Neural progenitor cell (in vitro differentiated cells): ENCODE measurements at places on chromosomes 13 and 19. TPM values are rescaled to one million over a fixed set of nuclear protein-coding genes. Genes with fewer than 3 reads are reported as not detected.
A peak's percentile ranks its signal among the peaks of the same experiment; 100 is the strongest.

The SLC7A9 gene
- not detected in 2 replicates for total RNA-seq

The CYP4F12 gene
- total RNA-seq, result not detected in 2 replicates

The IL4I1 gene
- total RNA-seq, result 0.56 TPM in 1 of 2 replicates, not detected in the other

GRCh38 chr19:16383584-16384161, 59.0 kb downstream of the KLF2 start:
- H3K36me3 ChIP-seq, result no peaks in the 10 kb centered on the region
- no peak overlapping the region for H3K4me3 ChIP-seq
- H3K4me1 ChIP-seq, result no peaks in the 10 kb centered on the region
- H3K27me3 ChIP-seq, result no peaks in the 10 kb centered on the region
- DNase-seq, result no peak
- H3K27ac ChIP-seq, result no peak overlapping the region

GRCh38 chr19:23070353-23071146, 46.3 kb upstream of the ZNF730 start:
- no peak overlapping the region for H3K27ac ChIP-seq
- no peaks in the 10 kb centered on the region for H3K36me3 ChIP-seq
- no peaks in the 10 kb centered on the region for H3K4me1 ChIP-seq

DNA sequence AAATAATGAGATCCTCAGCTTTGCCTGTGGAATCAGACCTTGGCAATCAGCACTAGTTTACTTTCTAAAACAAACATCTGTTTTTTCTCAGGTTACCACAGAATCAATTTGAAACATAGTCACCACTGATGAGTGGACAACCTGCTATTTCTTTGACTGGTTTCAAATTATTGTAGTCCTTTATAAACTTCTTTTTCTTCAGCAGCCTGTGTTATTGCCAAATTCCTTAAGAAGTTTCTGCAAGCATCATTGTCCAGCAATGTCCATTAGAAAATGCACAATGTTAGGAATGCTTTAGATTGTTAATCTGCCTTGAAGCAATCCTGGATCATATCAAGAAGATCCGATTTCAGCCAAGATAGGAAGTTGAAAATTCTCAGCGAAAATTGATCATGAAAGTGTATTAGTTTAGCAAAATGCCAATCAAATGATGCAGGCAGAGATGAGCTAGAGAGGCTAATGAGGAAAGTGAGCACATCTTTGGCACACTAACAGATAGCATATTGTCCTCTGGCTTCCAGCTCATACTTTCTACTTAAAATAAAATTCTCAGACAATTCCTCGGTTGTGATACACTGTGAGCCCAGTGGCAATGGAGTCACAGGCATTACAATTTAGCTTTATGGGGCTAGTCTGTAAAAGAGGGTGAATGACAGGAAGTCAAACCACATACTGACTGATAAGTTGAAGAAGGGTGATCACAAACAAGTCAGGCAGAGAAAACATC, 270.6 kb downstream of the SLITRK6 start:
- H3K4me3 ChIP-seq, result no peak overlapping the region
- H3K4me1 ChIP-seq, result peaks cover 5% of the 10 kb centered on the region
- DNase-seq, result no peak
- H3K27me3 ChIP-seq, result no peaks in the 10 kb centered on the region
- no peaks in the 10 kb centered on the region for H3K36me3 ChIP-seq

DNA sequence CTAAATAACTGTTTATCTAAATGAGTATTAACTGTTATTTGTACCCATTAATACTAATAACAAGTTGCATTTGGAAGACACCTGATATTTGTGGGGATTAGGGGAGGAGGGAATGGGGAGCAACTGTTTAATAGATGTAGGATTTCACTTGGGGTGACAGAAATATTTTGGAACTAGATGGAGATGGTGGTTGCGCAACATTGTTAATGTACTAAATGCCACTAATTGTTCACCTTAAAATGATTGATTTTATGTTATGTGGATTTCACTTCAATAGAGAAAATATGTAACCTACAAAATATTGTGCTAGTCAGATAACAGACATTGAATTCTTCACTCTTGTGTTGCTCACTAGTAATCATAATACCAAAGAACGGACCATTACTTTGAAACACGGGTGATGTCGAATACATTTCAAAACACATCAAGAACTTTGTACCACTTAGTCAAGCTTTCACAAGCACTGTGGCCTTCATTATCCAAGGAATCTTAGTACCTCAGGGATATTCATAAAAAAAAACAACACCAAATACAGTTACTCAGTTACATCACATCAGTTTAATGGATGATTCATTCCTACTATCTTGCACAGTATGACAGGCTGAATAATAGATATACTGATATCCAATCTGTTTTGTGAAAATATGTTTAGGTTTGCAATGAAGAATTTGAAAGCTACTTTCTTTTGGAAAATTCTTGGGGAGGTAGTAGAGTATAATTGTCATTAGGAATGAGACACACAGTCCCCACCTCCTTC, 721.8 kb downstream of the PCDH9 start:
- no peaks in the 10 kb centered on the region for H3K27me3 ChIP-seq
- no peak overlapping the region for H3K4me3 ChIP-seq
- DNase-seq, result no peak

DNA sequence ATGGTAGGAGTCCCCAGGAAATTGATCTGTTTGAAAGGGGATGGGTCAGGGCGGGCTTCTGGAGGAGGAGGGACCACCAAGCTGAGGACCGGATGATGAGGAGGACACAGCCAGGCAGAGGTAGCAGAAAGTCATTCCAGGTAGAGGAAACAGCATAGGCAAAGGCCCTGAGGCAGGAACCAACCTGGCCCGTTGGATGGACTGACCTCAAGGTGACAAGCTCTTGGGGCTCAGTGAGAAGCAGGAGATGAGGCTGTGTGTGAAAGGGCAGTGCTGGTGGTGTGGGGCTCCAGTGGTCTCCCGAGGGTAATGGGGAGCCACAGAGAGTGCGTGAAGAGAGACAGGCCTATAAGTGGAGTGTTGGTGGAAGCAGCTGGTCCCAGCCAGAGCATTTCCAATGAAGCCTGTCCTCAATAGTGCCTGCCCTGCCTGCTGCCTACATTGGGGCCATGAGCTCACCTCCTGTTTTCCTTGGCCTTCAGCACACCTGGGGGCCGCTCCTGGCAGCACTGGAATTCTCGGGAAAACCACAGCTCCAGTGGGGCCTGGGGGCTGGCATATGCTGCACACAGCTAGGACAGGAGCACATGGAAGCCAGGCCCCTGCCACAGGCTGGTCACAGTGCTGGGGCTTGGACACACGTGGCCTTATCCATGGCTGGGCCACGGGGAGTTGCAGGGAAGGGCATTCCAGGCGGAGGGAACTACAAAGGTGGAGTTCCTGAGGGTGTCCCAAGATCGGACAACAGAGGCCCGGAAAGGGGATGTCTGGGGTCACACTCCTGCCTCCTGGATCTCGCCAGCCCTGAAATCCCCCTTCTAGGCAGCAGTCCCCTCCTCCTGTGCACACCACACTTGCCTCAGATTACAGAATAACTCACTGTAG, 2.3 kb upstream of the COMP start:
- H3K27me3 ChIP-seq, result peaks cover 100% of the 10 kb centered on the region
- no peak overlapping the region for H3K4me3 ChIP-seq
- H3K4me1 ChIP-seq, result peaks cover 7% of the 10 kb centered on the region
- DNase-seq, result no peak
- H3K36me3 ChIP-seq, result no peaks in the 10 kb centered on the region

DNA sequence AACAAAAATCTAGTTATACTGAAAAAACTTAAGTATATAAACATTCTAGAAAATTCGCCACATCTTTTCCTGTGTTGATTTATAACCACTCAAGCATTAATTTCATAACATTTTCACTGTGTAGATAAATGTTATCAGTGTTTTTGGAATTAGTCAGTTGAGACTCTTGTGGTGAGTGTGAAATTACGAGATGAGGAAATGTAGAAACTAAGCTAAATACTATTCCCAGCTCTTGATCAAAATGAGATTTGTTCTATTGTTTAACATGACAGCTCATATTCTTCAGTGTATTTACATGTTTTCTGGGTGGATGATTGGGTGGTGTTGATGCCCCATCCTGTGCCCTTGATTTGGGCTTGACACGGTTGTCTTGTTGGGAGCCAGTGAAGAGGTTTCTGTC, 406.8 kb downstream of the DACH1 start:
- no peaks in the 10 kb centered on the region for H3K27me3 ChIP-seq
- no peak overlapping the region for H3K27ac ChIP-seq

GRCh38 chr19:49133621-49134454, 14.5 kb downstream of the PPFIA3 start:
- H3K4me3 ChIP-seq, result peak overlapping the region; percentile 26
- no peaks in the 10 kb centered on the region for H3K4me1 ChIP-seq
- H3K27me3 ChIP-seq, result no peaks in the 10 kb centered on the region
- no peak overlapping the region for H3K27ac ChIP-seq
- peak; percentile 67 for DNase-seq
- no peaks in the 10 kb centered on the region for H3K36me3 ChIP-seq

DNA sequence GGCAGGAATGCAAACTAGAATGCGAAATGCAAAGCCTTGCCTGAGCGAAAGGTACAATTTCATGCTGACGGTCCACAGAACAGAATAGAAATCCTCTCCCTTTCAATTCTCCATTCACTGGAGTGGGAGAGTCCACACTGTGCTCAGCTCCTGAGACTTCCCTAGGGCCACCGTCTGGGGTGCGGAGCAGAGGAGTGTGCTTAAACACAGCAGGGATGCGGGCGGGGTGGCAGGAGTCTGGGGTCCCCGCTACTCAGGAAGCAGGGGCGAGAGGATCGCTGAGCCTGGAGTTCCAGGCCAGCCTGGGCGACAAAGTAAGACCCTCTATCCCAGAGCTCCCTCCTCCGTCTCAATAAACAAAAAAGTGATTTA, 552 bp upstream of the ZNF816 start:
- peak overlapping the region; percentile 87 for H3K4me3 ChIP-seq
- H3K27me3 ChIP-seq, result no peaks in the 10 kb centered on the region
- DNase-seq, result peak; percentile 61
- H3K27ac ChIP-seq, result no peak overlapping the region
- H3K4me1 ChIP-seq, result peaks cover 16% of the 10 kb centered on the region

- DNase-seq, result no peak
- H3K4me1 ChIP-seq, result no peaks in the 10 kb centered on the region
- H3K4me3 ChIP-seq, result no peak overlapping the region
- no peak overlapping the region for H3K27ac ChIP-seq
Observed at GRCh38 chr13:20968745-20969144, 66.2 kb upstream of the XPO4 start.

DNA sequence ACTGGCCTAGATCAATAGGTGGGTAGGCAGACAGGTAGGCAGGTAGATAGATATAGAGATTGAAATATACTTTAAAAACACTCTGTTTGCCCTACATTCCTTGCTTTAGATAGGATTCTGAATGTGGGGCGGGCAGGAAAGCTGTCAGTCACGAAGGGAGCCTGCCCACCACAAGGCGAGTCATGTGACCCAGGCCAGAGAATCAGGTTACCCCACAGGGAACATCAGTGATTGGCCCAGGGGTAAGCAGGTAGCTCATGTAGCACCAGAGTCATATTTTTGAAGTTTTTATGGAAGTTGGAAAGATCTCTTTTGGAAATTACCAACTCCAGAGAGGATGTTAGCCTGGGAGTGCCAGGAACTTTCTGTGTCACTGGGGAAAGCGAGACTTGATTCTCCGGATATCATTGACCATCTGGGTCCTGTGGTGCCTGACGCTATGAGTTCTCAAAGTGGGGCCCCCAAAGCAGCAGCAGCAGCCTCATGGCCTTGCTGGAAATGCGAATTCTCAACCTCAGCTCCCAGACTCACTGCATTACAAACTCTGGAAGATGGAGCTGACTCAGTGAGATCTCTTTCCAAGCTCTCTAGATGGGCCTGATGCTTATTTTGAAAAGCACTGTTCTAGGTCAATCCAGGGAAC, 60.3 kb downstream of the IRS2 start:
- no peaks in the 10 kb centered on the region for H3K36me3 ChIP-seq
- no peak for DNase-seq
- no peaks in the 10 kb centered on the region for H3K27me3 ChIP-seq
- no peak overlapping the region for H3K4me3 ChIP-seq
- peaks cover 20% of the 10 kb centered on the region for H3K4me1 ChIP-seq
- H3K27ac ChIP-seq, result no peak overlapping the region

DNA sequence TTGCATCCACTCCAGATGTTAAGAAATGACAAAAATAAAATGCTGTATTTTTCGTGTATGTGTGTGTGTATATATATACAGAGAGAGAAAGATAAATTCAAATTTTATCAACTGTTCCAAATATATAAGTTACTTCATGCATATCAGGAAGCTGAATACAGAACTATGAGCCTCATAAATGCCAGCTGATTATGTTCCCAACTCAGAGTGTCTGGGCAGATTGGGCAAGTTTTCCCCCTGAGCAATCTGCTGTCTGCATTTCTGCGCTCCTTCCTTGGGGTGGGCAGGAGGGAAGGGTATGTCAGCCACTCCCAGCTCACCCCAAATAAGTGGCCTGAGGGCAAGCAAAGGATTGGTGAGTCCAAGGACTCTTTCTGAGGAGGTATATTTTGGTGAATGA, 154.1 kb downstream of the DCLK1 start:
- H3K27me3 ChIP-seq, result no peaks in the 10 kb centered on the region
- H3K27ac ChIP-seq, result no peak overlapping the region
- no peak overlapping the region for H3K4me3 ChIP-seq
- H3K36me3 ChIP-seq, result no peaks in the 10 kb centered on the region

GRCh38 chr19:39473443-39473960, 7.1 kb upstream of the TIMM50 start:
- DNase-seq, result no peak
- no peak overlapping the region for H3K27ac ChIP-seq
- no peaks in the 10 kb centered on the region for H3K27me3 ChIP-seq

DNA sequence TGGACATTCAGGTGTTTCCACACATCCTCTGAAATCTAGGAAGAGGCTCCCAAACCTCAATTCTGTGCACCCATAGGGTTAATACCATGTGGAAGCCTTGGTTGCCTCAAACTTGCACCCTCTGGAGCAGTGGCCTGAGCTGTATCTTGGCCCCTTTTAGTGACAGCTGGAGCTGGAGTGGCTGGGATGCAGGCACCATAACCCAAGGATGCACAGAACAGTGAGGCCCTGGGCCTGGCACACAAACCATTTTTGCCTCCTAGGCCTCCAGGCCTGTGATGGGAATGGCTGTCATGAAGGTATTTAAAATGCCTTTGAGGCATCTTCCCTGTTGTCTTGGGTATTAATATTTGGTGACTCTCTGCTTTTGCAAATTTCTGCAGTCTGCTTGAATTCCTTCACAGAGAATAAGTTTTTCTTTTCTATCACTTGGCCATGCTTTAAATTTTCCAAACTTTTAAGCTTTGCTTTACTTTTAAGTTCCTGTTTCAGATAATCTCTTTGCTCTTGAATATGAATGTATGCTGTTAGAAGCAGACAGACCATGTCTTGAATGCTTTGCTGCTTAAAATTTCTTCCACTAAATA, 1594.5 kb upstream of the PCDH20 start:
- H3K36me3 ChIP-seq, result no peaks in the 10 kb centered on the region
- DNase-seq, result no peak
- H3K27ac ChIP-seq, result no peak overlapping the region

DNA sequence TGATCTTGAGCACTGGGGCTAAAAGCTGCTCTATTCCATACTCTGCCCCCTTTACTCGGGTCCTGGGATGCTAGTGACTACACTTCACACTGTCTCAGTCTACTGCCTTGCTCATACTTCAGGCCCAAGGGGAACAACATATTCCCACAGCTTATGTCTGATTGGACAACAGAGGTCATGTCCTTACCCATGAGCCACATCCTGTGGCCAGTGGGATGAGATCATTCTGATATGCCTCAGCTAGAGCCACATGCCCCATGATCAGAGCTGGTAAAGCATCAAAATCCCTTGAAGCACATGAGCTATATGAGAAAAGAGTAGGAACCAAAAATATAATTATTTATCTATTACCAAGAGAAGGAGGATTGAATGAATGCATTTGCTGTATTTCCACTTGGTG, 290.1 kb upstream of the TSHZ3 start:
- H3K27ac ChIP-seq, result no peak overlapping the region
- H3K4me3 ChIP-seq, result no peak overlapping the region
- no peaks in the 10 kb centered on the region for H3K36me3 ChIP-seq
